ENCODE measurements at places on chromosomes 16 and 17.
A peak's percentile ranks its signal among the peaks of the same experiment; 100 is the strongest.

- no peak for DNase-seq
Measured at GRCh38 chr17:8320990-8321389, 10.9 kb downstream of the ARHGEF15 start.

DNA sequence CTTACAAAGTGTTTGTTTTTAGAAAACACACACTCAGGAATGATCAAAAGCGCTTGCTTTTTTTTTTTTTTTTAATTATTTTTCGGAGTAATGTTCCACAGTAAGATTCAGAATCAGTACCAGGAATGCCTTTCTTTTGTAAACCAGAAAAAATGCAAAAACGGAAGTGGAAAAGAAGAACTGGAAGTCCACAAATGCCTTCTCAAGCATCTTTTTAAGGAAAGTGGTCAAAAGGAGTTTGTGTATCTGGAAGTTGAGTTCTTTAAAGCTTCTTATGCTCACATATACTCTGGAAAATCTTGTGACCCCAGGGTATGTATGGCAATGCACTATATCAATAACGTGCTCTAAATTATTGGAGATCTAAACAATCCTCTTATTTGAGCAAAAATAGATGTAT lies 126.0 kb downstream of the ABCA8 start:
- no peak for DNase-seq

DNA sequence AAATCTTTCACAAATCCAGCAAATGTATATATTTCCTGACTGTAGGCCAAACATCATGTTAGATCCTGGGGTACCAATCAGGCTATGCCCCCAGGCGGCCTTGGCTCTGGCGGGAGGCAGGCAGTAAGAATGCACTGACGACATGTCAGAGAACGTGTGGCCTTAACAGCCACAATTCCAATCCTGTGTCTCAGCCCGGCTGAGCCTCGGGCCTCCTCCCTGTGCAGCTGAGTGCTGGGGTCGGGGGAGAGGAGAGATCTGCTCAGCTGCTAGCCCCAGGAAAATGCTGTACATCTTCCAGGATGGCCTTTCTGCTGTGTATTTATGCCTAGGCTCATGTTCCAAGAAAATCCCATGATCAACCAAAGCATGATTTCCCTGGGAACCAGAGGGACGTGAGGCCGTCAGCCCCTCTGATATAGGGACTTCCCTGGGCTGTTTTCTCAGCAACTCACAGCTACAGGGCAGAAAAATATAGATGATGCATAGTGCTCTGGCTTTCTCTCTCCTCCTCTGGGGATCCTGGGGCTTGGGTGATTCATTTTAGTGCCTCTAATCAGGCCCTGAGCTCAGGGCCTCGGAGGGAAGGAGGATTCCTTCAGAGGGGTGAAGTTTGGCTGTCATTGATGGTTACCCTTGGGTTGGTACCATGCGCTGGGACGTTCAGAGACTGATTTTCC lies 604.0 kb downstream of the HS3ST4 start:
- DNase-seq, result no peak

DNA sequence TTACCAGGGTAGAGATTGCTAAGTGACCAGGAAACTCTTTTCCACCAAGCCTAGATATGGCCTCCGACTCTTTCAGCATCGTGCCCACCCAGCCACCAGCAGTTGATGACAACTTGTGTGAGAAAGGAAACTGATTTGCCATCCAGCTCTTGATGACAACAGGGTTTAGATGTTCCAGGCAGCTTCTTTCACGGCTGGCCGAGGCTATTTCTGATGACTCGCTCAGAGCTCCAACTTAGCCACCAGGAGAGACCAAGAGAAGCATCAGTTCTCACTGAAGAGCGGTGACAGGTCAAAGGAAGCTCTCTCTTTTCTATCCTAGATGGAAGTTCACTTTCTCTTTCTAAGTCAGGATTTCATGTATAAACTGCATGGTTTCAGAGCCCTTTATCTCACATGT lies 61.2 kb downstream of the MPHOSPH6 start:
- no peak for DNase-seq

DNA sequence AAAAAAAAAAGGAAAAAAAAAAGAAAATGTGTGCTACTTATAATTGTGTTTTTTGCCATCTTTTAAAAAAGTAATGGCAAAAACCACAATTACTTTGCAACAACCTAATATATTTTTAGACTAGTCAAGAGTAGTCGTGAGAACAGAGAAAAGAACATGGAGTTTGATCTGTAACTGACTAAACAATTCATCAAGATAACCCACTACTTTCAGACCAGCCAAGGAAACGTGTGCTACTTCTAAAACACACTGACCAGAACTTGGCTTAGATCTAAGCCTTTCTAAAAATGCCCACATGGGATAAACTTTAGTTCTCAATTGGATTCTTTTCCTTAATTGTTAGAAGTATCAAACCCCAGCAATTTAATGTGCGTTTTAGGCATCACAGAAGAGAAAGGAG lies 616 bp downstream of the PECAM1 start:
- no peak for DNase-seq

DNA sequence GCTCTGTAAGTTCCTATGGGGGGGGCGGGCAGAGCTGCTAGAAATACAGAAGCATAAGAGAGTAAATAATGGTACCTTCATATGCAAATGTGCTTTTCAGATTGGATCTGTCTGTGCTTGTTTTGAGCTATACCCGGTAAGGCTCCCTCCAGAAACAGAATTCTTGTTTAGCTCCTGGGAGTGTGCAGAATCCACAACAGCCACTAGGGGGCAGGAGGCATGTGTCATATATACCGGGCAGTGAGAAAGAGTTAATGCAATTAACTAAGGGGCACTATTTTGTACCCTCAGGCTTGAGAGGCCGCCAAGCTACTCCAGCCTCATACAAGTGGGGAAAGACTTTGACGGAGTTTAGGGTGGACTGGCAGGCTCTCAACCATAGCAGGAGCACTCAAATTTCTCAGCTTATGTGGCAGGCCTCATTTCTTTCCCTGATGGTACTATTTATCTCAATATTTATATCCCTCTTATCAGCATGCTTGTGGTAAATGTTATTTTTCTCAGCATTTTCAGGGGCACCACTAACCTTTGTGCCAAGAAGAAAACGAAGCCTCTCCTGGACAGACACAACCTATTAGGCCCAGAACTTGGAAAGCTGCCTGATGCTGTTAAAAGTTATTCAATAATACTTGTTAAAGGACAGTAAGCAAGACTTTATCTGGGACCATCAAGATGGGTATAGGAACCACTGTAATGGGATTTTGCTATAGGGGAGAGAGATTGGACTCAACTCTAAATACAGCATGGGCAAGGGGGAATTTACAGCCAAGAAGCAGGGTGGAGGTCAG lies 10.7 kb upstream of the CENPV start:
- peak; percentile 62 for DNase-seq

DNA sequence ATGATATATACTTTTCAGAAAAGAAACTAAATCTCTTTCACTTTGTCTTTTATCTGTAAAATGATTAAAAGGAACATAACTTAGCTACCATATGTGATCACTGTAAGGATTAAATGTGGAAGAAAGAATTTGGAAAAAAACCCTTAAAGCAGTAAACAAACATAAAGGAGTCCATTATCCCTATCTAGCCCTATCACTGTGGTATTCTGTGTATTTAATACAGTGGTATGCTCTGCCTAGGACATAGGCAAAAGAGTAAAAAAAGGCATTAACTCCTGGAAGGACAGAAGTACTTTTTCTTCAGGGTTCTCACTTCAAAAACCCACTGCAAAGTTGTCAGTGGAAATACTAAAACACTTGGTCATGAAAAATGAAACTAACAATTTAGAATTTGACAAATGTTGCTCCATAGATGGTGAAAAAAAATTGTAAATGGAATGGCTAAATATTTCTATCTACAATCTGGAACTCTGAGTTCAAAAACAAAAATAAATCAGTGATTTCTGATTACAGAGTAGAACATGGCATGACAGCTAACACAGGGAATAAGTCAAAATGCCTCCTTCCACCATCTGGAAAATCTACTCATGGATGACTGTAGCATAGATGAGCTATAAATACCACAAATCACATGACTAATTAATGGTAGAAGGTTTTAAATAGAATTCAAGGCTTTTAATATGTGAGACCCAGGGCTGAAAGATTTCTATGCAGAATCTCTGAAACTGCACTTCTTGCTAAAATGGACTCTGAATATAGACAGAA lies 140.1 kb downstream of the ITFG1 start:
- no peak for DNase-seq

- no peak for DNase-seq
Measured at GRCh38 chr16:19274165-19274797, 11.2 kb upstream of the CLEC19A start.

DNA sequence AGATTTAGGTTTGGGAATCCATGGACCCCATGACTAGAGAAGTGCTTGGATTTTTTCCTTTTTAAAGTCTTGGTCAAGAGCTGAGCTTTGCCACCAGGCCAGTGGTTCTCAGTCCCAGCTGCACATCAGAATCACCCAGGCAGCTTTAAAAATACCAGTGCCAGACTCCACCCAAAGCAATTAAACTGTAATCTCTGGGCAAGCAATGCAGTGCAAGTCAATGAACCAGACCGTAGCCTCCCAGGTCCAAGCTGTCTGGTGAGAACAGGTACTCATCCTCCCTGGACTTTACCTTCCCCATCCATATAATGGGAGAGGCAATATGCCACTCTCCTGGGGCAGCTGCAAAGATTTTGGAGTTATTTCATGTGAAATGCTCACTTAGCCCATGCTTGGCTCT lies 223.1 kb upstream of the CDH5 start:
- no peak for DNase-seq

- no peak for DNase-seq
Measured at GRCh38 chr16:3188925-3189825, 1.2 kb downstream of the OR1F1 start.

GRCh38 chr16:89036776-89037175 lies 56.9 kb upstream of the ACSF3 start:
- DNase-seq, result no peak

- DNase-seq, result no peak
Measured at GRCh38 chr17:6019959-6020358, 50.2 kb upstream of the WSCD1 start.

- DNase-seq, result no peak
Measured at GRCh38 chr17:81414756-81415516, 19.7 kb downstream of the BAHCC1 start.

DNA sequence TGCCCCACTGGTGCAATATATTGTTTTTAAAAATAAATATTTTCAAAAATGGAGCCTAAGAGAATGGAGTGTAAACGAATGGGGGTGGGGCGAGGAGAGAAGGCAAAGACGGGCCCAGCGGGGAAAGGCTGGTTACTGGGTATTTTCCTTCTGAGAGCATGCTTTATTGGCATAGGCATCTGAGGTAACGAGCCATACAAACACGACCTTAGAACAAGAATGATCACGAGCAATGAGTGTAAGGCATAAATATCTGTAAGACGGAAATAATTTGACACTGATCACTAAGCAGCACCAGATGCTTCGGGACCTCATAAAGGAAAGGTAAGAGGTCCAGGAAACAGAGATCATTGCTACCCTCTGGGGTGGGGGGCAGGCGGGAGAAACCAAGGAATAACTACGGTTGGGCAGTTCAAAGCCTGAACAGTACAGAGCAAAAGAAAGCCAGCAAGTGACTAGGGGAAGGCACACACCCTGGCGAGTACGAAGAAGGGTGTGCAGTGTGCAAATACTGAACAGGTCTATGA lies 959 bp downstream of the SSH2 start:
- DNase-seq, result no peak

DNA sequence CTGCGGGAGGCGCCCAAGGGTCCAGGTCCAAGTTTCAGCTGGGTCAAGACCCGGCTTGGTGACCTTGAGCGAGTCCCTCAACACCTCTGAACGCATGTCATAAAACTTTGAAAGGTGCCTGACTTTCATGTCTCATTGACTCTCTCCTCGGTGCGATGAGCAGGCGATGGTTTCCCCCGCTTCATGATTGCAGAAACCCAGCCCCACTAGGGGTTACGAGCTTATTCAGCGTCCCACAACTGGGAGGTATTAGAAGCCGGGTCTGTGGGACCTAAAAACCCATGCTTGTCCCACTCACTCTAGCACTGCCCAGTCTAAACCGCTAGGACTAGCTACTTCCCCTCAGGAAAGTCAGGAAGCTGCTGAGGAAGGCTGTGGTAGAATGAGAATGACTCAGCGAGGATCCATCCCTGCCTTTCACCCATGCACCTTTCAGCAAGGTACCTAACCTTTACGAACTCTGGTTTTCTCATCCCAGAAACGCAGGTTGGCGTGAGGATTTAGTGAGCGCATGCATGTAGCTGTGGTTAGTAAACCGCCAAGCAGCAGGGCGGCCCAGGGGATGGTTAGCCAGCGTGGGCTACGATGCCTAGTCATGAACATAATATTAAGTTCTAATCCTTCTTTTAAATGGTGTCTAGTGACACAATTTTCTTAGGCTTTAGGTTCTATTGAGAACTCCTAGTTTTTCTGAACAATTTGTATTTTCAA lies 26.2 kb upstream of the RFFL start:
- DNase-seq, result no peak

DNA sequence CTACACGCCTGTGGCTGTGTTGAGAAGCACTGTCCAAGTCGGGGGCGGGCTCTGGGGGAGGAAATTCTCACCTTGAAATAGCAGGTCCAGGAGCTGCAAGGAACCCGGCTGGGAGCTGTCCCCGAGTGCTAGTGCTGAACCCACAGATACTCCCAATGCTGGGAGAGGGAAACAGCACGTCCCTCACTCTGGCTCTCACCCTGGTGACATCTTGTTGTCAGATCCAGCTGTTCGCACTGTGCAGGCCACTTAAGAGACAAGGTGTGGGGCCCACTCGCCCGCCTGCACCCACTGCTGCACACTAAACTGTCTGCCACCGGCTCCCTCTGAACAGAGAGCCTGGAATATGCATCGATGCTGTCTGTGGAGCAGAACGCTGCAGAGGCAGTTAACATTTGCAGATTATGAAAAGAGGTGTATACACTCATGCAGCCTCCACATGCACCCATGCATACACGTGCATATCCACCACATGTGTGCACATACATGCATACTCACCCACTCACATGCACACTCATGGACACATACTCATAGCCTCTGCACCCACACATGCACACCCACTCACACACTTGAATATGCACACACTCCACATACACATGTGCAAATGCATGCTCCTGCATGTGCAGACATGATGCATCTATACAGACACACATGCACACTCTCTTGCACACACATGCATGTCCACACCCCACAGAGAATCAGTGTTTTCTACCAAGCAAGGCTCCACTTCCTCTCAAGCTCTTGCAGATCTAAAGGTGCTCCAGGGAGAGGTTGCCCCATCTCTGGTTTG lies 42.0 kb downstream of the MGAT5B start:
- DNase-seq, result no peak

- DNase-seq, result no peak
Measured at GRCh38 chr17:12509801-12510200, 155.9 kb upstream of the MYOCD start.

DNA sequence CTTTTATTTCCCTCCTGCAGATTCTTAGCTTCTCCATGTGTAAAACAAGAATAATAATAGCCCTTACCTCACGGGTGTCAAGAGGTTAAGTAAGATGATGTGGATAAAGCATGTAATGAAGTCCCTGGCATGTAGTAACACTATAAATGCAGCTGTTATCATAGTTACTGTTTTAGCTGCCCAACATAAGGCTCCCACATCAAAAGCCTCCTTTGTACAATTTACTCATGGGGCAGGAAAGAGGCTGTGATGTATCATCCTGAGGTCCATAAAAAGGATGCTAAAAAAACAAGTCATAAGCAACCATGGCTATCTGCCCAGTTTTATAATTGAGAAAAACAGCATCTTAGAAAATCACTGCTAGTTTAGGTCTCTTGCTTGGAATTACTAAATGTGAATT lies 339.7 kb downstream of the CA10 start:
- DNase-seq, result no peak

GRCh38 chr17:40486522-40487370 lies 14.7 kb downstream of the TNS4 start:
- no peak for DNase-seq
